ENCODE measurements at places on chromosomes 2 and 18.

GRCh38 chr2:30259071-30259470 is 27.7 kb downstream of the LBH start:
- no peaks in the 10 kb centered on the region for H3K27me3 ChIP-seq
- H3K36me3 ChIP-seq, result peaks cover 21% of the 10 kb centered on the region
- H3K4me1 ChIP-seq, result no peaks in the 10 kb centered on the region
- no peak for DNase-seq

DNA sequence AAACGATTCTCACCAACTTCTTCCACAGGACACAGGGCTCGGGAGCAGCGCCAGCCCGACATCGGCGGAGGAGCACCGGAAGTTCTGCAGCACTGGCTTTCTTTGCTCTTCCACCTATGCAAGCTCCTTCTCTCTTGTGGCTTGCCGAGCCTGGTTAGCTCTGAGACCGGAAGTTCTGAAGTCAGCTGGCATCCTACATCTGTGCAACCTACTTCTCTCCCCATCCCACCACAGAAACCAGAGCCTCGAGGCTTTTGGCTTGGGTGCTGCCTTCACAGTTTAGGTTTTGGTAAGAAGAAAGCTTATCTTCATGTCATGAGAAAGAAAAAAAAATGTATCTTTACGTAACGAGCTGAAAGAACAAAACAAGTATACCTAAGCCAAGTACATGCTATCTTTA is 111.7 kb downstream of the ANKRD44 start:
- DNase-seq, result no peak
- H3K27me3 ChIP-seq, result no peaks in the 10 kb centered on the region
- no peaks in the 10 kb centered on the region for H3K4me1 ChIP-seq
- no peak overlapping the region for H3K4me3 ChIP-seq
- H3K27ac ChIP-seq, result no peak overlapping the region

DNA sequence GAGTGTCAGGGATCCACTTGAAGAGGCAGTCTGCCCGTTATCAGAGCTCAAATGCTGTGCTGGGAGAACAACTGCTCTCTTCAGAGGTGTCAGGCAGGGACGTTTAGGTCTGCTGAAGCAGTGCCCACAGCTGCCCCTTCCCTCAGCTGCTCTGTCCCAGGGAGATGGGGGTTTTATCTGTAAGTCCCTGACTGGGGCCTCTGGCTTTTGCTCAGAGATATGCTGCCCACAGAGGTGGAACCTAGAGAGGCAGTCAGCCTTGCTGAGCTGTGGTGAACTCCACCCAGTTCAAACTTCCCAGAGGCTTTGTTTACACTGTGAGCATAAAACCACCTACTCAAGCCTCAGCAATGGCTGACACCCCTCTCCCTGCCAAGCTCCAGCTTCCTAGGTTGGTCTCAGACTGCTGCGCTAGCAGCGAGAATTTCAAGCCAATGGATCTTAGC is 38.1 kb downstream of the PLEK start:
- H3K27ac ChIP-seq, result no peak overlapping the region
- H3K36me3 ChIP-seq, result no peaks in the 10 kb centered on the region
- H3K4me1 ChIP-seq, result no peaks in the 10 kb centered on the region

GRCh38 chr18:61666876-61667590 is 225.8 kb downstream of the RNF152 start:
- no peaks in the 10 kb centered on the region for H3K4me1 ChIP-seq
- no peak overlapping the region for H3K4me3 ChIP-seq
- no peak for DNase-seq
- no peaks in the 10 kb centered on the region for H3K36me3 ChIP-seq
- H3K27ac ChIP-seq, result no peak overlapping the region
- no peaks in the 10 kb centered on the region for H3K27me3 ChIP-seq

- H3K4me1 ChIP-seq, result peaks cover 23% of the 10 kb centered on the region
- H3K27me3 ChIP-seq, result no peaks in the 10 kb centered on the region
- H3K27ac ChIP-seq, result peak overlapping the region; percentile 3
- no peaks in the 10 kb centered on the region for H3K36me3 ChIP-seq
- peak overlapping the region; percentile 60 for H3K4me3 ChIP-seq
- peak; percentile 97 for DNase-seq
Measured at GRCh38 chr2:9638532-9638931, 7.7 kb upstream of the YWHAQ start.

GRCh38 chr2:226398580-226398979 is 401.0 kb downstream of the IRS1 start:
- no peak overlapping the region for H3K4me3 ChIP-seq
- no peaks in the 10 kb centered on the region for H3K27me3 ChIP-seq
- no peak overlapping the region for H3K27ac ChIP-seq
- DNase-seq, result peak; percentile 33

DNA sequence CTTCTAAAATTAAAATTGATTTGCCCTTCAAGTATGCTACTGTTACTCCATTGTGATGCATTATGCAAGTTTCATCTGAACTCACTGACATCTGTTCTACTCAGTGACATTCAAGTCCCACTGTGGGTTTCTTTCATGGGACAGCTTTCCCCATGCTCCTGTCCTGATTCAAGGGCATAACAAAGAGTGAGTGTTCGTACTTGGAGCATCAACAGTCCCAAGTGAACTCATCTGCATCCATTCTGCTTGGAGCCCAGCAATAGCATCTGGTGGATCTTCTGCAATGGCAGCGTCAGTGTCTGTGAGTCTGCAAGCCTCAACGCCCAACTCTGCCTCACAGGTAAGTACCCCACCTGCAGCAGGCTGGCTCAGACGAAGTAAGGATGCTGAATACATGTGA is 27.5 kb downstream of the BUB1 start:
- H3K27ac ChIP-seq, result no peak overlapping the region
- H3K27me3 ChIP-seq, result no peaks in the 10 kb centered on the region
- H3K4me1 ChIP-seq, result no peaks in the 10 kb centered on the region

DNA sequence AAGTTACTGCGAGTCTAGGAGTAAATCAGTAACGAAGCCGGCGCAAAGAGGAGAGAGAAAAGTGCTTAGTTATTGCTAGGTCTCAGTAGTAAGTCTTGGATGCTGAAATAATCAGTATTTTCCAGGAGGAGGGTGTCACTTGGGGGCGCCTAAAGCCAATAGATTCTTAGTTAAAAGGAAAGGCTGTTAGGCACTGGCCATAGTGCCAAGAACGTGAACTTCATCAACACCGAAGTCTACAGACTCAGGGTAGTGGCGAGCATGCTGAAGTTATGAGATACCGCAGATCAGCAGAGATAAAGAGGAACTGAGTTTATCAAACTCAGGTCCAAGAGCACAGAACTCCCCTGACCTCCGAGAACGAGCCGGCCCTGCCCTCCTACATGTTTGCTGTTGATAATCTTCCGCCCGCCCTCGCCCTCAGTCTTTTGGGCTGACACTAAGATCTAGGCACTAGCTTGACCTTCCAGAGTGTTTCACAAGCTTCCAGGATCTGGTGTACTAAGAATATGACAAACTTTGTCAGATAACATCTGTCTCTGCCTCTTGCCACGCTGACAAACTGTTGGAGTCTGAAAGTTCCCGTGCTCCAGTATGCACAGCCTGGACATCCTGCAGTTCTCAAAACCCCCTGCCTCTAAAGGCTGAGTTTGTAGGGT is 49.2 kb downstream of the CYB5A start:
- peaks cover 10% of the 10 kb centered on the region for H3K27me3 ChIP-seq
- no peaks in the 10 kb centered on the region for H3K36me3 ChIP-seq

DNA sequence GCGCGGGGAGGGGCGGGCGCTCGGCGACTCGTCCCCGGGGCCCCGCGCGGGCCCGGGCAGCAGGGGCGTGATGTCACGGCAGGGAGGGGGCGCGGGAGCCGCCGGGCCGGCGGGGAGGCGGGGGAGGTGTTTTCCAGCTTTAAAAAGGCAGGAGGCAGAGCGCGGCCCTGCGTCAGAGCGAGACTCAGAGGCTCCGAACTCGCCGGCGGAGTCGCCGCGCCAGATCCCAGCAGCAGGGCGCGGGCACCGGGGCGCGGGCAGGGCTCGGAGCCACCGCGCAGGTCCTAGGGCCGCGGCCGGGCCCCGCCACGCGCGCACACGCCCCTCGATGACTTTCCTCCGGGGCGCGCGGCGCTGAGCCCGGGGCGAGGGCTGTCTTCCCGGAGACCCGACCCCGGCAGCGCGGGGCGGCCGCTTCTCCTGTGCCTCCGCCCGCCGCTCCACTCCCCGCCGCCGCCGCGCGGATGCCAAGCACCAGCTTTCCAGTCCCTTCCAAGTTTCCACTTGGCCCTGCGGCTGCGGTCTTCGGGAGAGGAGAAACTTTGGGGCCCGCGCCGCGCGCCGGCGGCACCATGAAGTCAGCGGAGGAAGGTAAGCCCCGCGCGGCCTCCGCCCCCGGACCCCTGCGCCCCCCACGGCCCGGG is at the start of gene NFATC1:
Gene NFATC1 (plus strand): TSS at position 170 of the 644 bp plus-strand sequence. CDS start 295 bp downstream, at position 465.
- H3K36me3 ChIP-seq, result no peaks in the 10 kb centered on the region
- peaks cover 19% of the 10 kb centered on the region for H3K27me3 ChIP-seq
- H3K4me1 ChIP-seq, result peaks cover 28% of the 10 kb centered on the region
- peak; percentile 85 for DNase-seq
- peak within 1 kb of the TSS; percentile 46 for H3K4me3 ChIP-seq
- no peak within 1 kb of the TSS for H3K27ac ChIP-seq

GRCh38 chr2:290090-290722 is 2.3 kb upstream of the ALKAL2 start:
- peak; percentile 81 for DNase-seq
- peak overlapping the region; percentile 80 for H3K4me3 ChIP-seq
- peaks cover 20% of the 10 kb centered on the region for H3K27me3 ChIP-seq
- H3K4me1 ChIP-seq, result peaks cover 25% of the 10 kb centered on the region
- no peaks in the 10 kb centered on the region for H3K36me3 ChIP-seq

- peaks cover 44% of the 10 kb centered on the region for H3K27me3 ChIP-seq
- no peak overlapping the region for H3K4me3 ChIP-seq
- no peak overlapping the region for H3K27ac ChIP-seq
- peaks cover 26% of the 10 kb centered on the region for H3K4me1 ChIP-seq
Measured at GRCh38 chr2:238238311-238238765, 1.5 kb downstream of the HES6 start.

GRCh38 chr2:216774180-216774579 is 78.8 kb upstream of the IGFBP5 start:
- H3K36me3 ChIP-seq, result no peaks in the 10 kb centered on the region
- peak overlapping the region; percentile 93 for H3K27ac ChIP-seq
- peak overlapping the region; percentile 55 for H3K4me3 ChIP-seq

GRCh38 chr2:238895891-238896600 is 48.2 kb downstream of the TWIST2 start:
- no peak overlapping the region for H3K27ac ChIP-seq
- H3K27me3 ChIP-seq, result peaks cover 17% of the 10 kb centered on the region
- no peak overlapping the region for H3K4me3 ChIP-seq
- peaks cover 2% of the 10 kb centered on the region for H3K36me3 ChIP-seq

DNA sequence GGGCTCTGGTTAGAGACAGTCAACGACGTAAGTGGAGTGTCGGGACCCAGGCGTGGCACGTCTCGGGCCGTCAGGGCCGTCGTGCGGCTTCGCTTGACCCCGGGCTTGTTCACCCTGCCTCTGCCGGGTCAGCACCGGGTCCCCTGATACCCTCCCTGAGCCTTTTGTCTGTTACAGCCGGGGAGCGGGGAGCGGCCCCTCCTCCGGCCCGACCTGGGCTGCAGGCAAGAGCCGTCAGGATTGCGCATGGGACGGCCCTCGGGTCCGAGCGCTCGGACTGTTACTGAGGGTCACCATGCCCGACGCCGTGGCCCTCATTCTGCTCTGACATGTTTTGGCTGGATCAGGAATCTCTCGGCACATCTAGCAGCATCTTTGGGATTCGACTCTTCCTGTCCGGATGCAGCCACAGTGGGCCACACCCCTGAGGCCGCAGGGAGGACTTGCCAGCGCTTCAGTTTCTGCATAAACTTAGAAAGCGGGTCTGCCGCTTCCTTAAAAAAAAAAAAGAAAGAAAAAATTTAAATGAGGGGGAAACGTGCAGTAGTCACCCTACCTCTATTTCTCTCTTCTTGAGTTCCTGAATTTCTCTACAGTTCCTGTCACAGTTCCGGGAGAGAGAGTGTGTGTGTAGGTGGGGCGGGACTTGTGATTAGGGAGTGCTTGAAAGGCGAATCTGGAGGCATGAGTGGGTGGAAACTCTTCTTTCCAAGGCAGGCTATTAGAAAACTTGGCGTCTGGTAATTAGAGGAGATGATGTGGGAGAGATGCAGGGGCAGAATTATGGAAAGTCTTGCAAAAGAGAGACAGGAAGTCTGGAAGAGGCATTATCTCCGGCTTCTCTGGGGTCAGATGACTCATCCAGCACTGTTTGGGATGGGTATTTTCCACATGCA is 909 bp downstream of the TMEM87B start:
- H3K4me1 ChIP-seq, result peaks cover 5% of the 10 kb centered on the region
- H3K27ac ChIP-seq, result peak overlapping the region; percentile 95
- H3K27me3 ChIP-seq, result no peaks in the 10 kb centered on the region
- DNase-seq, result peak; percentile 99
- peak overlapping the region; percentile 91 for H3K4me3 ChIP-seq

- no peaks in the 10 kb centered on the region for H3K4me1 ChIP-seq
- H3K27me3 ChIP-seq, result peaks cover 3% of the 10 kb centered on the region
- H3K36me3 ChIP-seq, result no peaks in the 10 kb centered on the region
Measured at GRCh38 chr2:237056287-237056875, 29.3 kb upstream of the COPS8 start.

DNA sequence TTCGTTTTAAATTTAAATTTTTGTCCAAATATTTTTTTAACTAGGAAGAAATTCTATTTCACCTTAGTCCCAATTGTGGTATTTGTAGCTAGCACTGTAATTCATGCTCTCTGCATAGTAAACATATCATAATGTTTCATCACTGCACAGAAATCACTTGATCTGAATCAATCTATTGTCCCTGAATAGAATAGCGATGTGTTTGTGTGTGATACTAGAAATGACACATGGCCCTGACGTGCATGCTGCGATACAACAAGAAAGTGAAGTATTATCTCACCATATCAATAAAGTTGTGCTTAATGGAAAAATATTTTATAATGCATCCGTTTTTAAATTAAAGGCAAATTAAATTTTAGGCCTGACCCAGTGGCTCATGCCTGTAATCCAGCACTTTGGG is 10.0 kb downstream of the TTL start:
- no peaks in the 10 kb centered on the region for H3K27me3 ChIP-seq
- no peak overlapping the region for H3K4me3 ChIP-seq
- H3K4me1 ChIP-seq, result peaks cover 2% of the 10 kb centered on the region
- no peak for DNase-seq

DNA sequence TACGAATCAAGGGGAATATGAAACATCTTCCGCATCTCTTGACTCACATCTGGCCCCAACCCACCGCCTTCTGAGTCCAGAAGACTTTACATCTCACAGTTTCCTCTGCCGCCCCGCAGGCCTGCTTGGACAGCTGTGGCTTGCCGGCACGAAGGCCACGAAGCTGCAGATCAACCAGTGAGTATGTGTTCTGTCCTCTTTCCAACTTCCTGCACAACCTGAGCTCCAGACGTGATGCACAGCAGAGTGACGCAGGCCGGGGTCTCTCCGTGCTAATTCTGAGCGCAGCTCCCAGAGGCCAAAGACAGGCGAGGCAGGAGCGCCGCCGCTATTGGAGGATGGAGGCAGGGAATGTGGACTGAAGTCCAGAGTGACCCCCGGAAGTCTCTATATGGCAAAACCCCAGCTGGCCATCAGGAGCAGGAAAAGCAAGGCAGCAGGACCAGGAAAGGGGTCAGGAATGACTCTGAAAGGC is 93.5 kb downstream of the ZCCHC2 start:
- no peak overlapping the region for H3K27ac ChIP-seq
- H3K4me1 ChIP-seq, result no peaks in the 10 kb centered on the region
- H3K36me3 ChIP-seq, result no peaks in the 10 kb centered on the region
- H3K4me3 ChIP-seq, result no peak overlapping the region
- no peak for DNase-seq

Measured in mesenchymal stem cell (in vitro differentiated cells and primary cell).